ENCODE measurements at places on chromosomes 2 and 18.

GRCh38 chr2:235903782-235904584 lies 264.2 kb downstream of the GBX2 start:
- DNase-seq: no peak

DNA sequence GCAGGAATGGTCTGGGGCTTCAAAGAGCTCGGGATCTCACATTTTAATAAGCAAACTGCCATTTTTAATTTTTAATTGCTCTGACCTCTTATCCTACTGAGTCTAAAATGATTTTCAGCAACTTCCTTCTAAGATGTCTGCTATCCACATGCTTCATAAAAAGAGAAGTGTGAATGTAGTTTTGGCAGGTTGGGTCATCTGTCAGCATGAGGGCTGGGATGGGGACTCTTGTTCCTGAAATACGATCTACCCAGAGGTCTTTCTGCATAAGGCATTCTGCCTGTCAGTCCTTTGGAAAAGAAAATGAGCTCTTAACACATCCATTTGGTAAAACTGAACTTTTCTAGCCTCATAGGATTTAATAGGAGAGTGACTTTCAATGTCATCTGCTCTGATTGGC lies 252.8 kb upstream of the APCDD1 start:
- DNase-seq: no peak

- DNase-seq: no peak
These were observed 205.7 kb downstream of the DSEL start for GRCh38 chr18:67310826-67311225.

- DNase-seq: no peak
These were observed 573.5 kb upstream of the CNTNAP5 start for GRCh38 chr2:123451542-123451941.

- no peak for DNase-seq
These were observed 108.8 kb downstream of the RTN4 start for GRCh38 chr2:54941248-54941984.

Data from frontal cortex (tissue), 4 donors.